ENCODE measurements at places on chromosomes 5 and 9. TPM values are rescaled to one million over a fixed set of nuclear protein-coding genes. Genes with fewer than 3 reads are reported as not detected.

Gene ADAMTS6
- 25.5 TPM for total RNA-seq

Gene SPAAR
- 69.8 TPM for total RNA-seq

DNA sequence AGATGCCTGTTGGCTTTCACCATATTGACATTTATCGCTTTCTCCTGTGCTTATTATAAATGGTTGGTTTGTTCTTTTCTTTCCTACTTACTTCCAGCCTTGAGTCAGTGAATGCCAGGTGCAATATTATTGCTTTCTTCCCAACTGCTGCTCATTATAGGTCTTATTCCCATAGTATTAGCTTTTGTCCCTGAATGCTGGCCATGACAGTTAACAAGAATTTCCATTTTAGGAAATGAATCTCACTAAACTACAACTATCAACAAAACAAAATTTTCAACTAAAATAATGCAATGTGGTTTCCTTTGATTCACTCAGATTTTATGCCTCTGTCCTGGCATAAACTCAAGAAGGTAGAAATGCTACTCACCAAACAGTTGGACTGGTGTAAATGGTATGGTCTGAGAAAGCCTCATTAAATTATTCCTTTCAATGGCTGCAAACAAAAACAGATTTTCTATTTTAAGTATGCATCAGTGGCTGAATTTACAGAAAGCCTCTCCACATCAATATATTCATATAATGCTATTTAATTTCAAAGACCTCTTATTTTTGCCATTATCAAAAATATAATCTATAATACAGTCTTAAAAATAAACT lies 145.4 kb downstream of the TRPM6 start:
- no peaks in the 10 kb centered on the region for H3K27me3 ChIP-seq
- no peaks in the 10 kb centered on the region for H3K36me3 ChIP-seq
- no peaks in the 10 kb centered on the region for H3K4me1 ChIP-seq
- no peak overlapping the region for H3K4me3 ChIP-seq
- no peak for DNase-seq

GRCh38 chr9:86664603-86665002 lies 282.7 kb downstream of the GAS1 start:
- H3K4me1 ChIP-seq, result no peaks in the 10 kb centered on the region
- no peaks in the 10 kb centered on the region for H3K36me3 ChIP-seq
- H3K27ac ChIP-seq, result no peak overlapping the region

GRCh38 chr9:130593020-130593419 lies 13.6 kb downstream of the FUBP3 start:
- no peak overlapping the region for H3K4me3 ChIP-seq
- H3K36me3 ChIP-seq, result no peaks in the 10 kb centered on the region
- H3K4me1 ChIP-seq, result peaks cover 27% of the 10 kb centered on the region
- no peak for DNase-seq
- H3K27me3 ChIP-seq, result no peaks in the 10 kb centered on the region

DNA sequence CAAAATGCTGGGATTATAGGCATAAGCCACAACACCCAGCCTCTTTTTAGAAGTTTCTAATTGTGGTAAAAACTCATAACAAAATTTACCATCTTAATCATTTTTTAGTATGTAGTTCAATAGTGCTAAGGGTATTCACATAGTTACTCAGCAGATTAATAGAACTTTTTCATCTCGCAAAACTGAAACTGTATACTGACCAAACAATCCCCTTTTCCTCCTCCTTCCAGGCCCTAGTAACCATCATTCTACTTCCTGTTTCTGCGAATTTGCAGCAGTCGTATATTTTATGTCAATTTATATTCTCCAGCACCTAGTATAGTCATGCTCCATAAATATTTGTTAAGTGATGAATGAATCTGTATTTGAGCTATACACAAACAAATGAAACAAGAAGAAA lies 86.3 kb upstream of the ERBIN start:
- H3K36me3 ChIP-seq, result no peaks in the 10 kb centered on the region
- H3K4me1 ChIP-seq, result no peaks in the 10 kb centered on the region
- no peak overlapping the region for H3K4me3 ChIP-seq
- no peaks in the 10 kb centered on the region for H3K27me3 ChIP-seq
- DNase-seq, result no peak
- H3K27ac ChIP-seq, result no peak overlapping the region

- no peak overlapping the region for H3K4me3 ChIP-seq
- no peaks in the 10 kb centered on the region for H3K27me3 ChIP-seq
- H3K36me3 ChIP-seq, result no peaks in the 10 kb centered on the region
- DNase-seq, result no peak
Measured at GRCh38 chr9:26669701-26670670, 222.6 kb downstream of the CAAP1 start.

DNA sequence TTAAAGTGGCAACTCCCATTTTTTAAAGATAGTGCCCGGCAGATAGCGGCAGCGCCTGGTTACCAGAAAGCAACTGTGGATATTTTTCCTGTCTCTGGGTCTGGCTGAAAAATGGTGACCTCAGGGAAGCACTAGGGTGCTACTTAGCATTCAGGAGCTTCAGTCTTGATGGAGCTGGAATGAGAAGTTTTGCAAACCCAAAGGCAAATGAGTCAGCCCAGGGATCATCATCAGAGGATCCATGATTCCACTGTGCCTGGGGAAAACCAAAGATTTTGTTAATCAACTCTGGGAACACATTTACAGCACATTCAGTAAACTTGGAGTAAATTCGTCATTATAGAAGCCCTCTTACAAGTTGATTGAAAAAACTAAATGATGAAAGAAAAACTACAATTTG lies 26.7 kb downstream of the F2R start:
- H3K27ac ChIP-seq, result peak overlapping the region; percentile 78
- DNase-seq, result no peak
- H3K4me1 ChIP-seq, result peaks cover 6% of the 10 kb centered on the region

Gene ZNF618
- 14.6 TPM for total RNA-seq
